ENCODE measurements at places on chromosomes 2 and 18.

- no peak for DNase-seq
These were observed 23.3 kb downstream of the MAPRE3 start for GRCh38 chr2:26993768-26994167.

- DNase-seq = no peak
These were observed 217.7 kb downstream of the MBD5 start for GRCh38 chr2:148238561-148238960.

DNA sequence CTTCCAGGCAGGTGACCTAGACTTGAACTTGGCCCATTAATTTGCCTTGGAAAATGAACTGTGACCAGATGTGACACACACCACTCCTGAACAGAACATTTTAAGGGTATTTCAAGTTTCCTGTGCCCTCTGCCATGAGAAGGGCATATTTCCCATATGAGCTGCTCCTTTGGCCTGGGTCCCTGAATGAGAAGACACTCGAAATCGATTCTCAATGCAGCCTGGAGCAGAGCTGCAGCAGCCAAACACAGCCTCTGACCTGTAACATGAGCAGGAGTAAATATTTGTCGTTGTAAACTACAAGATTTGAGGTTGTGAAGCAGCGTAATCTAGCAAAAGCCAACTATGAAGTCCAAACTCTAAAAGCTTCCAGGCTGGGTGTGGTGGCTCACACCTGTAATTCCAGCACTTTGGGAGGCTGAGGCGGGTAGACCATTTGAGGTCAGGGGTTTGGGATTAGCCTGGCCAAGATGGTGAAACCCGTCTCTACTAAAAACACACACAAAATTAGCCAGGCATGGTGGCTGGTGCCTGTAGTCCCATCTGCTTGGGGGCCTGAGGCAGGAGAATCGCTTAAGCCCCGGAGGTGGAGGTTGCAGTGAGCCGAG is 30.1 kb upstream of the SOS1 start:
- DNase-seq = no peak

GRCh38 chr2:149612122-149612521 is 24.5 kb upstream of the MMADHC start:
- DNase-seq = no peak

GRCh38 chr18:5424903-5425664 is 118.7 kb downstream of the EPB41L3 start:
- DNase-seq = no peak

DNA sequence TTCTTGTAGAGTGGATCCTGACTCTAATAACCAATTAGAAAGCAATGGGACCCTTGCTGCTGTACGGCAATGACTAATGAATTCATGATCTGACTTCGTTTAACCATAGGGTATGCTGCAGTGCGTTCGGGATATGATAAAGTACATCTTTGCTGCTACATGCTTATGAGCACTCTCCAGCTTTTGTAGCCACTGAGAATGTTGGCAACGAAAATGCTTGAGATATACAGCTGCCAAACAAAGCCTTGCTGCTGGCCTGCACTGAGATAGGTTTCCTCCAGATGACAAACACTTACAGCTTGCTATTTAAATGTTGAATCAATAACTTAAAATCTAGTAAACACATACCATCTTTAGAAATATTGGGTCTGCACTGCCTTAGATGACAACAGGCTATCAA is 372.4 kb upstream of the SLC8A1 start:
- DNase-seq = peak; percentile 36

DNA sequence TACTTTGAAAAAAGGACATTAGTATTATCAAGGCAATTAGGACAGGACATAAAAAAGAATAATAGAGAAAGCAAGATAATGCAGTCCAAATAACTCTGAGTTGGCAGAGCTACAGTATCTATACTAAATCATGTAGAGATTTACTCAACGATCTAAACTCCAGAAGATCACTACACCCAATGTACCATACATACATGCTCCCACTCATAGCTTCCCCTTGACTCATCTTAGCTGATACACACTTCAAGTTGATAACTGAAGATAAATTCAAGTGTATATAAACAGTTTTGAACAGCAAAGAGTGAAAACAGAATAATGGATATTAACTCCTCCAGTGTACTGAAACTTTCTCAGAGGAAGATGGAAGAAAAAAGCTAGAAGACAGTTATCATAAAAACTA is 78.5 kb downstream of the SESTD1 start:
- DNase-seq = no peak

GRCh38 chr2:228556717-228557116 is 375.2 kb upstream of the SPHKAP start:
- no peak for DNase-seq

DNA sequence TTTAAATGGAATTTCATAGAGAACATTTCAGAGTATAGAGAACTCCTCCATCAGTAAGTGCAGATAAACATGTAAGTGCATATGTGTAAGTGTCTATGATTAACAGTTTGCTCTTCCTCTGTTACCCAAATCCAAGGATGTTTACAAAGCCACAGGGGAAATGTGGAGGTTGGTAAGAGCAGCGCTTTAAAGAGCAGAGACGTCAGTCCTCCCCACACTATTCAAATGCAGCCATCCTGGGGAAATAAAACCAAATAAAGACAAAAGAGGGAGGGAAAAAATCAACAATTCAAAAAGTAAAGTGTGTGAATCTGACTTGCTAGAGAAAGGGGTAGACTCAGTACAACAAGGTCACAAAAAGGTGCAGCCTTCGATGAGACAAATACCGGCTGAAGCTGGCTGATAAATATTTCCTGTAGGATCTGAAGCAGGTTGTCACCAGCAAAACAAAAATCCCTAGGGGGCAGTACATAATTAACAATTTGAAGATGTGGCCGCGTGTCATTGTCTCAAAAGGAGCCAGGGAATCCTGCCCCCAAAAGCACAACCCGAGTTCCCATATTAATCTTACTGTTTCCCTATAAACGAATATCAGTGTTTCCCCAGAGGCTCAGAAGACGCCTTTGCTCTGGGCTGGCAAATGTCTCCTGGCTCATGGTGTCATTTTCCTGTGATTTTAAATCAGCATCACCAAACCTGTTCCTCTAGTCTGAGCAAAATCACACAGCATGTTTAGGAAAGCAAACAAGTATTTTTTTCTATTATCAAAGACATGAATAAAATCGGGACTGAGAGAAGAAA is 216.5 kb downstream of the CDCA7 start:
- peak; percentile 89 for DNase-seq

DNA sequence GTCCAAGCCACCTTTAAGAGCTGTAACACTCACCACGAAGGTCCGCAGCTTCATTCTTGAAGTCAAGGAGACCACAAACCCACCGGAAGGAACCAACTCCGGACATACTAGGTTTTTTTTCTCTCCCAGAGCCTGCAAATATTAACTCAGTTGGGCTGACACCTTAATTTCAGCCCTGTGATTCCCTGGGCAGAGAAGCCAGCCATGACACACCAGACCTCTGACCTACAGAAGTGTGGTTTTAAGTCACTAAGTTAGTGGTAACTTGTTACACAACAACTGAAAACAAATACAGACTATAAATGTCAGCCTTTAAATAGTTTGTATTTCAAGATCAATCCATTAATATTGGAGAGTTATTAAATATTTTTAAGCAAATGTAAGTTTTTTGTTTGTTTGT is 855.1 kb downstream of the TMEM182 start:
- no peak for DNase-seq

GRCh38 chr2:198214114-198214596 is 409.8 kb downstream of the PLCL1 start:
- no peak for DNase-seq

DNA sequence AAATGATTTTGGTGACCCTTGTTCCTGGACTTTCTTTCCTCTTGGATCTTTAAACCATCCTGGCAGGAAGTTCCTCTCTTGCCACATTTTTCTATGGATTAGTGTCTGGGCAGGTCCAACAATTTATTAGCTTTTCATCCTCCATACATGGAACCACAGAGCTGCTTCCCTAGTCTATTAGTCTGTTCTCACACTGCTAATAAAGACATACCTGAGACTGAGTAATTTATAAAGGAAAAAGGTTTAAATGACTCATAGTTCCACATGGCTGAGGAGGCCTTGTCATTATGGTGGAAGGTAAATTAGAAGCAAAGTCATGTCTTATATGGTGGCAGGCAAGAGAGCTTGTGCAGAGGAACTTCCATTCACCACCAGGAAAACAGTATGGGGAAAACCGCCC is 122.9 kb downstream of the DDX1 start:
- no peak for DNase-seq

GRCh38 chr2:51960281-51960680 is 928.3 kb upstream of the NRXN1 start:
- DNase-seq = no peak

GRCh38 chr18:51361130-51361860 is 163.8 kb upstream of the MEX3C start:
- DNase-seq = no peak

GRCh38 chr2:231152800-231153557 is 28.1 kb upstream of the HTR2B start:
- DNase-seq = no peak

GRCh38 chr2:64767670-64768468 is 114.2 kb upstream of the SERTAD2 start:
- DNase-seq = peak; percentile 62

- DNase-seq = no peak
These were observed 119.0 kb downstream of the FEZ2 start for GRCh38 chr2:36478999-36479398.

GRCh38 chr18:50507120-50507590 is 52.7 kb upstream of the MAPK4 start:
- no peak for DNase-seq

DNA sequence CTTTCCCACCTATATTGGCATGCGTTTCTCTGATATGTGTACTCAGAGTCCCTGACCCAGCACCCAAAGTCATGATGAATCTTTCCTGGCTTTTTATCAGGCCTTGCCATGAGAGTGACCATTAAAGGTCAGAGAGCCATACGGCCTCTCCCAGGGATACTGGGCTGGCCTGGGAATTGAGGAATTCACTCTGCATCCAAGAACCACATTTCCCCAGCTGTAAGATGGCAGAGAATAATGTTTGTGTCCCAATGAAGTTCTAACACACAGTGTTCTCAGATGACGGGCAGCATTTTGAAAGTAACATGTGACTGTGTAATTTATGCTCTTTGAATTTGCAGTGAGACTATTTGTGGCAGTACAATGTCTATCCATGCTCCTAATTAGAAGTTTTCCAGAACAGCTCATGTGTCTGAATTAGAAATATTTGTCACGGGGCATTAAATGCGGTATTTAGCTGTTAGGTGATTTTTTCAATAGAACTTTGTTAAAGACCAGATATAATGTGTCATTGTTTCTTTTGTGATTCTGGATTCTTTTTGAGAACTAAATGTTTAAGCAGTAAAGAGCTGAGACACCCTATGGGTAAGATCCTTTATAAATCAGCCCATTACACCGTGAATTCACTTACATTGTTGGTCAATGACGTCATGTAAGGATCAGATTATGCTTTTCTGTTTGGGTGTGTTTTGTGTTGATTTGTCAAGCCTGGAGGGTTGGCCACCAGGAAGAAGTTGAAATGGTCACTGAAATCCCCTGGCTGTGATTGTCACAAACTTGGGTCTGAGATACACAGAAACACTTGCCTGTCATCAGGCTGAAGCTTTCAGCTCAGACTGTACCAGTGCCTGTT is 7.3 kb upstream of the SLC3A1 start:
- no peak for DNase-seq

- DNase-seq = no peak
These were observed 1291.6 kb upstream of the GYPC start for GRCh38 chr2:125364192-125364983.

GRCh38 chr2:20135631-20136050 is 84.2 kb upstream of the LAPTM4A start:
- DNase-seq = peak; percentile 36

DNA sequence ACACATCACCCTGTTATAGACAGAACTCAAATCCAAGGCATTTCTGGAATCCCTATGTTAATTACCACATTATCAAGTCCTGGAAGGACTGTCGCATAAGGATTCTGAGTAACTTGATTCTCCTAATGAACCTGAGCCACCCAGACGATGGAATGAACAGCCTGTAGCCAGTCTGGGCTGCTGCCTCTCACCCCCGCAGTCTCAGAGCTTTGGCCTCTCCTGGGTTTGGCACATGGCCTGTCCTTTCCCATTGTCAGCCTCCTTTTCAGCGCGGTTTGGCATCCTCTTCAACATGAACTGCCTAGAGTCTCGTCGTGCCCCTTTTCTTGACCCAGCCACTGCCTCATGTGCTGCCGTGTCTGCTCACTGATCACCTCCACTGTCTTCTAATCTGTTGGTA is 147.6 kb downstream of the SLC8A1 start:
- DNase-seq = no peak

GRCh38 chr18:13409026-13409425 is 190.5 kb downstream of the LDLRAD4 start:
- no peak for DNase-seq

GRCh38 chr2:86087936-86088850 is 17.5 kb downstream of the POLR1A start:
- no peak for DNase-seq

GRCh38 chr2:38097988-38098385 is 22.0 kb upstream of the CYP1B1 start:
- DNase-seq = no peak

DNA sequence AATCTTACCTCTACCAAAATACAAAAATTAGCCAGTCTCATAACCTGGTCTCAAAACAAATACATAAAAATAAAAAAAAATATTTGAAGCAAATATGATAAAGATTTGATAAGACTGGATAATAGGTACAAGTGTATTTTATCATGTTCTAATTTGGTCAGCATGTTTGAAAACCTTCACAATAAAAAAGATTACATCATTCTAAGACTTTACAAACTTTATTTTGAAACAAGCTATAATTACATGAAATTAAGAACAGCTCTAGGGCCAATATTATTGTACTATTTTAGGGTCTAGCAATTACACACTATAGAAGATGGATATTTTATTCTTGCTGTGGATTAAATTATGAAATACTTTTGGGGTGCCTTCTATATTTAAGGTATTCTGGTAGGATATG is 29.4 kb upstream of the MCM6 start:
- DNase-seq = no peak

DNA sequence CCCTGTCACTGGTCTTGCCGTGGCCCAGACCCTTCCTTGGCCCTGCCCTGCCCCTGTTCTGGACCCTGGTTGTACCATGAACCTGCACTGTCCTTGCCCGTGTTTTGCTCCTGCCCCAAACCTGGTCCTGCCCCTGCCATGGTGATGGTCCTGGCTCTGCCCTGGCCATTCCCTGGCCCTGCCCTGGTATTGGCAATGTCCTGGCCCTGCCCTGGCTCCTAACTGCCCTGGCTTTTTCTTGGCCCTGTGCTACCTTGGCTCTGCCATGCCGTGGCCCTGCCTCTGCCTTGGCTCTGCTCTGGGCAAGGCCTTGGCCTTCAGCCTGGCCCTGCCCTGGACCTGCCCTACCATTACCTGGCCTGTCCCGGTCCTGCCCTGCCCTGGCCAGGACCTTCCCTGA is 5.5 kb upstream of the ANKRD62 start:
- no peak for DNase-seq

Measured in DMS153 (cell line).